ENCODE measurements at places on chromosomes 11 and 22.

DNA sequence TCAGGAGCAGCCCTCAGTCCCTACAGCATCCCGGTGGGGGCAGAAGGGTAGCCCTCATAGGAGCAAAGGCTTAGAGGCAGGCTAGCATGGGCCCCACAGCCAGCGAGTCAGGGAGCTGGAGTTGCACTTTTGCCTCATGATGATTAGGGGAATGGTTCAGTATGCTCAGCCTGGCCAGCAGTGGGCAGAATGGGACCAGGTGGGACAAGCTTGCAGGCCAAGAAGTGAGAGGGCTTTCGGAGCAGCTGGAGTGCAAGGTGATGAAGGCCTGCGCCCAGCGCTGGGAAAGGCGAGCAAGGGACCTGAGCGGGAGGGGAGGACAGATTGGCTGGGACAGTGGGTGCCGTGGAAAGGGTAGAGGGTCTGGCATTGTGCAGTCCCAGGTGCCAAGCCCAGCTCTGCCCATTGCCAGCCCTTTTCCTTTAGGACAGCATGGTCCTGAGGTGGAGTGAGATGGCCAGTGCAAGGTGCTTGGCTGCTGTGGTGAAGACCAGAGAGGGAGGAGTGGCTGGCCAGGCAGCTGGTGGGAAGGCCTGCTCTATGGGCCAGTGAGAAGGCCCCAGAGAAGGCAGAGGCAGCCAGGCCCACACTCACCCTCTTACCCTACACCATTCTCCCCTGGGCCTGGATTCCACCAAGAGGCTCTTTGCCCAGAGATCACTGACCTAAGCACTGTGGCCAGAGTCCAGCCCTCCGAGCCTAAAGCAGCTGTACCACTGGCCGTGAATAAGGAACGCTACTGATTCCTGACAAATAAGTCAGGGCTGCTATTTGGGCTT, 47.9 kb upstream of the SUSD2 start:
- DNase-seq, result no peak

GRCh38 chr11:99638073-99638553, 617.4 kb downstream of the CNTN5 start:
- no peak for DNase-seq

DNA sequence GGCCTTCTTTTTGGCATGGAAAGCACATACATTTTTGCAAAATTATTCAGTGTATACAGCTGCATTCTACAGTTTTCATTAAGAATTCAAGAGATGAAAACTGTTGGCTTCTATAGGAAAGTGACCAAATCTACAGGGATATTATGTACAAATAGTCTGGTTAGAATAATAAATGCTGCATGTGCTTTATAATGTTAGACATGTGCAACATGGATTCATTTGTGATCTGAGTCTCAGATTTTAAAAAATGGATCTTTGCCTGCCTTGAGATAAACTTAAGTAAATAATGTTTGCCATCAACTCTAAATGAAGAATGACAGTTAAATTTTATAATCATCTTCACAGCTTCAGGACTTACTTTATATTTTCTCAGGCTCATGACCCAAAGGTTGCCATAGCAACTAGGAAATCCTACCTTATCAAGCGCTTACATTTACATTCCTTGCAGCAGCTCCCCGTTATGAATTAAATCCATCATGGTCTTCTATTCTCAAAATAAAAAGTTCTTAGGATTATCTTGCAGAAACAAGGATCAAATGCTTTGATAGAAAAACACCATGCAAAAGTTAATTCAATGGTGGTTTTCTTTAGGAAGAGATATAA, 200.2 kb downstream of the CADM1 start:
- DNase-seq, result no peak

DNA sequence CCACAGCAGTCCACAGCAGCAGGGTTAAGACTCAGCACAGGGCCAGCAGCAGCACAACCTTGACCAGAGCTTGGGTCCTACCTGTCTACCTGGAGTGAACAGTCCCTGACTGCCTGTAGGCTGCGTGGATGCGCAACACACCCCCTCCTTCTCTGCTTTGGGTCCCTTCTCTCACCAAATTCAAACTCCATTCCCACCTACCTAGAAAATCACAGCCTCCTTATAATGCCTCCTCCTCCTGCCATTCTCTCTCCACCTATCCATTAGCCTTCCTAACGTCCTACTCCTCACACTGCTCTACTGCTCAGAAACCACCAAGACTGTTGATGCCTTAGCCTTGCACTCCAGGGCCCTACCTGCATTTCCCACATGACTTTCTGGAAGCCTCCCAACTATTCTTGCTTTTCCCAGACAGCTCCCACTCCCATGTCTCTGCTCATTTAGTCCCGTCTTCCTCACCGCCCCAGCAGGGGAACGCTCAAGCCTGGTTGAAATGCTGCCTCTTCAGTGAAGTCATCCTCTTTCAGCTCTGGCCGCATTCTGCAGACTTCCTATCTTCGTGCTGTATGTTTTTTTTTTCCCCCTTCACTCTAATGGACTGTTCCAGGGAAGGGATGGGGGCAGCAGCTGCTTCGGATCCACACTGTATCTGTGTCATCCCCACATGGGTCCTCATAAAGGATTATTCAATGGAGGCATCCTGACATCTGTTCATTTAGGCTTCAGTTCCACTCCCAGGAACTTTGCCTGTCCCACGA, 3.3 kb downstream of the IL18BP start:
- no peak for DNase-seq

- no peak for DNase-seq
Observed at GRCh38 chr11:116504541-116505297, 268.1 kb downstream of the BUD13 start.

DNA sequence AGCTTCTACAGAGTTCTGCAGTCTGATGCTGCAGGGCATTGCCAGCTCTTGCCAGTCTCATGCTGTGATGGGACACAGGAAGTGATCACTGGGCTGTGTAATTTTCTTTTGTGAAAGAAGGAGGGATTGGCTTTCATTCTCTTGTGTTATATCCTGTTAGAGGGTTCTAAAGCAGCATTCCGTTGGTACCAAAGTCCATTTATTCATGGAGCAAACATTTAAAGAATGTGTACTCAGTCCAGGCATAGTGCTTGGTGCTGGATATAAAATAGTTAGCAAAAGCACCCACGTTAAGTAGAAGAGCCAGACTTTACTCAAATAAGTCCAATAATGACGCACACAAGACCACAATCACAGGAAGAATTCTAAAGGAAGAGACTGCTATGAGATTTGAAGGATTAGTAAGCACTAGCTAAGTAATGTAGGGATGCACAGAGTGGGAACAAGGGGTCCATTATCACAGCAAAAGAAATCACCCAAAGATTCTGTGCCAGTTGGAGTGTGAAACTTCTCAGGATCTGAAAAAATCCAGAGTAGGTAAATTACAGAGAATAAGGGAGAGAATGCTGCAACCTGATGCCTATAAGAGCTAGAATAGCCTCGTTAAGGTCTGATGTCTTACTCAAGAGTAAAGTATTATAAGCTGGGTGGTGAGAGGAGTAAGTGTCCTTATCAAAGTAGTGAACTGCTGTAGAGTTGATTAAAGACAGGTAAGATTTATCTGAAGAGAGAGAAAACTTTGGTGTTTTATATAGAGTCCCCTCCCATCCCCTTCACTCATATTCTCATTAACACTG, 728.3 kb downstream of the METTL15 start:
- no peak for DNase-seq

DNA sequence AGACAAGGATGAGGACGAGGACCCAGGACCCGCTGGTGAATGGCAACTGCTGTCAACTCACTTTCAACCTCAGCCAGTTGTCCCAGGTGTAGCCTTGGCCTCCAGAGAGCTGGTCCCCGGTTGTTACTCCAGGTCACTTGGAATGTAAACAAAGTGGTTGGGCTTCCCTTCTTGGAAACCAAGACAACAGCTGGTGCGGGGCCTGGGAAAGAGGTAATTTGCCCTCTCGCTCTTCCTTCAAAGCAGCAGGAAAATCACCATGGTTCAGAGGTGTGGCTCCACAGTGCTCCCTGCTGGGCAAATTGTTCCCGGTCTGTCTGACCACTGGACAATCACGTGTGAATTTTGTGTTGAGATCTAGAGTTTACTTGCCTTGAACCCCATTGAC, 15.0 kb downstream of the SLC1A2 start:
- no peak for DNase-seq
